H9 (cell line): ENCODE measurements at places on chromosomes 5 and 9.

DNA sequence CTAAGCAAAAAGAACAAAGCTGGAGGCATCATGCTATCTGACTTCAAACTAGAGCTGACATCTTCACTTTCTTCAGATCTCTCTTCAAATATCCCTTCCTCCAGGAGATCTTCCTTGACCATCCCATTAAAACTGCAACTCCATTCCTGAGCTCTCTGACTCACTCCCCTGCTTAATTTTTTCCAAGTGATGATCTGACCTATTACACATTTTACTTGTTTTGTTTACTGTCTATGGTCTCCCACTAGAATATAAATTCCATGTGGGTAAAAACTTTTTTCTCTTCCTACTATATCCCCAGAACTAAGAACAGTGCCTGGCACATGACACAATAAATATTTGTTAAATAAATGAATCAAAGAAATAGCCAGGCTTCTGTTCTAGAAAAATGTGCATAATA, 87.5 kb downstream of the SLIT3 start:
- DNase-seq, result no peak

- DNase-seq, result no peak
Observed at GRCh38 chr5:108730617-108731340, 16.9 kb upstream of the FER start.

DNA sequence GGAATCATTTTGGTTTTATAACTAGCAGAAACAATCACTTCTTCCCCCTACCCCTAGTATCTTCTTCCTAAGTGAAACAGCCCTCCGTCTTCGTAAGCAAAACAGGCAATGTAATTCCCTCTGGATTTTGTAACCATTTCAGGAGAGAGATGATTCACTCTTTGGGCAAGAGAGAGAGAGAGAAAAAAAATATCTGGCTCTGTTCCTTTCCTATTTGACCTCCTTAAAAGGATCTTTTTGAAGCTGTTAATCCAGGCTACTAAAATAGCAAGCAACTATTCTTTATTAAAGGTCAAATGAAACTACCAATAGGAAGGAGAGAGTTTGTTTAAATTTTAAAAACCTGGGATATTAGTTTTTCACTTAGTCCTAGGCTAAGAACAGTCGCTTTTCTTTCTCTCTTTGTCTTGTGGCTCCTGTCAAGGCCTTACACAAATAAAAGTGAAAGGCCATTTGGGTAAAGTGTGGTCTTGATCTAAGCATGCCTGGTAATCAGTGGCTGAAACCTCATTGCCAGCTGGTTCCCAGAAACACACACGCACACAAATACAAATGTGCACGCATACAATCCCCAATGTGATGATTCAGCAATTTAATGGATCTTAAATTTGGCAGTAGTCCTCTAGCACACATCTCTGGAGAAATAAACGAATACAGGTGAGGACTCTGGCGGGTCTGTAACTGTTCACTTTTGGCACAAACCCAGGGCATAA, 70.2 kb downstream of the PRUNE2 start:
- DNase-seq, result no peak

DNA sequence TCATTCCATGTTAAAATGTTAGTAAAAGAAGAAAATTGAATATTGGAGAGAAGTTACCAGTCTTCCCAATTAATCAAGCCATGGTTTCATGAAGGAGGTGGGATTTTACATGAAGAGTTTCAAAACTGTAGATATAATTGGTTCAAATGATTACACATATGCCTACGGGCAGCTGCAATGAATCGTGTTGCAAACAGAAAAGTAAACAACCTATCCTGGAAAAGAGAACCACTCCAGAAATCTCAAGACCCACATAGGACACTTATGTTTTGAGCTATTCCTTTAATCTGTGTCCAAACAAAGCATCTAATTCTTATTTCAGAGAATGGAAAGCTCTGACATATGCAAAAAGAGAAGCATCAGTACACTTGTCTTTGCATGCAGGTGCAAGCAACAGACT, 340.2 kb downstream of the NDUFS4 start:
- no peak for DNase-seq

GRCh38 chr9:94922098-94922607, 195.7 kb downstream of the AOPEP start:
- no peak for DNase-seq

- peak; percentile 59 for DNase-seq
Observed at GRCh38 chr9:129962889-129963703, 79.9 kb downstream of the FNBP1 start.

DNA sequence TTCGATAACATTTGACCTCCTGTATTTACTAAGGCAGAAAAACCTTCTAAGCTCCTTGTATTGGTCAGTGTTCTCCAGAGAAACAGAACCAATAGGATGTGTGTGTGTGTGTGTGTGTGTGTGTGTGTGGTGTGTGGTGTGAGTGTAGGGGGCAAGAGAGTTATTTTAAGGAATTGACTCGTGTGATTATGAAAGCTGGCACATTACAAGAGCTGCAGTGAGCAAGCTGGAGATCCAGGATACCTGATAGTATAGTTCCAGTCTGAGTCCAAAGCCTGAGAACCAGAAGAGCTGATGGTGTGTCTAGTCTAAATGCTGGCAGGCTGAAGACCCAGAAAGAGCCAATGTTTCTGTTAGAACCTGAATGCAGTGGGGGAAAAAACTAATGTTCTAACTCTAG, 21.2 kb upstream of the PIK3R1 start:
- DNase-seq, result no peak

DNA sequence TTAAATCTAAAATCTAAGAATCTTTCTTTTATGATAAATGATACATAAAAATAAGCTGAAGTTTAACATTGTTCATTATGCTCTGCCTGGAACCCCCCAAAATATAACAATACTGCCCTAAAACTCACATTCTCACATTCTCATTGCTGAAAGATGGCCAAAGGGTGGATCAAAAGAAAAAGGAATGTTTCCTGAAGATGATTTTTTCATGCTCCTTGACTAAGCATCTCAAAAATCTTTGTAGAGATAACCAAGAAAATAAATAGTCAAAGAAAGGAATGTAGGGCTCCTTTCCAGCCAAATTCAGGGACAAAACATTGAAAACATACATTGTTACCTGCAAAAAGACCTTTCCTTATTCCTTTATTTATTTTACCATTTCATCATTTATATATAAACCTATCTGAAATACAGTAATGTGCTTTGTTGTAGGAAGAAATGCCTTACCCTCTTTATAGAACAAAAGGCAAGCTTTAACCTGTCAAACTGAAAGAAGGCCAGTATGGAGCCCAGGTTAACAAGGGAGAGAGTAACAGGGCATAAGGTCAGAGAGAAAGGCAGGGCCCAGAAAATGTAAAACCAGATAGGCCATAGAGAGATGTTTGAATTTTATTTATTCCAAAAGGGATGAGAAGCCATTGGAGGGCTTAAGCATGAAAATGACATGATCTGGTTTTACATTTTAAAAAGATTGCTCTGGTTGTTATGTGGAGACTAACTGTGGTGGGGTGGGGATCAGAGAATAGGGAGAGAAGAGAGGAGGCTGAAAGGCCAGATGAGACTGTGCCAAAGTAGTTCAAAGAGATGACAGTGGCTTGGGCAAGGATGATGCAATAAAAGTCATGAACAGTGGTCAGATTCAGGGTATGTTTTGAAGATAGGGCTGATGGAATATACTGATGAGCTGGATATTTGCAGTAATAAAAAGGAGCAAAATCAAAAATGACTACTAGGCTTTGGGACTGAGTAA, 37.3 kb upstream of the CDK5RAP2 start:
- DNase-seq, result no peak

DNA sequence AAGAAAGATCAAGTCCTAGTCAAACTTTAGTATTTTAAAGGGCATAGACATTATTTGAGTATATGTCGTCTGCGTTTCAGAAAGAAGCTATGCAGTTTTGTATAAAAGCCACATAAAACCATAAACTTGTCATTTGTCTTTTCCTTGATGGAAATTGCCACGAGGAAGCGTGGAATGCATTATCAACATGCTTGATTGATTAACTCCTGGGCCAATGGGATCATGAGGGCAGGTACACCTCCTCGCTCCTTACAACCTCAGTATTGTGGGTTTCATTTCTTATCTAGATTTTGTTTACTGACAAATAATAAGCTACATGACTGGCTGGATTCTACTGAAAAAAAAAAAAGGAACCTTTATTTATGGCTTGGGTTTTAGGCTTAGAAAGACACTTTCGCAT, 122.5 kb upstream of the RFX3 start:
- DNase-seq, result no peak

DNA sequence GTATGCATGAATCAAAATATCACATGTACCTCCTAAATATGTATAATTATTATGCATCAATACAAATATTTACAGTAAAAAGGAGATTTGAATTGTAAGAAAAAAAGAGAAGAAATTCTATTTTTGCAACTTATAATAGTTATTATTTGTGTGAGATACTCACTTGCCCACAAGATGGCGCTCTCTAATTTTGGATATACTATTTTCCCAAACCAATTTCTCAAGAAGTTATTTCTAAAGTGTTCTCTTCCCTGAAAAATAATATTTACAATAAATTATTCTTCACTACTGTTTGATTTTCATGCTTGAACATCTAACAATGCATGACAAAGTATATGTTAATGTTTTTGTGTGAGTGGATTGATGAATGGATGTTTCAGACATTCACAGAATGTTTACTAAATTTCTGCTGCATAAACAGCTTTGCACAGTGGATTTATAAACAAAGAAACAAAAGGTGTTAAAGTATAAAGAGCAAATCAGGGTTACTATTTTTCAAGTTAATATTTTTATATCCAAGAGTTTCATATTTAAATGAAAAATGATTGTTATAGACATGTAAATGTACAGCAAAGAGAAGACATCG, 503.4 kb downstream of the PDE4D start:
- DNase-seq, result no peak

- DNase-seq, result no peak
Observed at GRCh38 chr5:148882332-148882731, 55.9 kb downstream of the ADRB2 start.

- peak; percentile 85 for DNase-seq
Observed at GRCh38 chr5:178234750-178235587, 2.4 kb upstream of the PHYKPL start.

DNA sequence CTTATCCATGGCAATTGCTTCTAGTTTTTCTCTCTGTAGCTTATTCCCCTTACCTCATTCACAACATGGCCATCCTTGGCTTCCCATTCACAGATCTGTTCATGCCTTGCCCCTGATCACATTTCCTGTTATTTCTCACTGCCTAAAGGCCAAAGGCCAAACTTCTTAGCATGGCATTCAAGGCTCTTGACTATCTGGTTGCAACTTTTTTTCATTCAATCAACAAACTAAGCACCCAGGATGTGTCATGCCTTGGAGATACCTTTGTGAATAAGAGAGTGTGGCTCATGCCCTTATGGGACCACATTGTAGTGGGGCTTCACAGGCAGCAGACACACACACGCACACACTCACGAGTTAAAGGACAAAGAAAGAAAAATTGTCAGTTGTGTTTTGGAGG, 27.6 kb downstream of the FGF1 start:
- no peak for DNase-seq

DNA sequence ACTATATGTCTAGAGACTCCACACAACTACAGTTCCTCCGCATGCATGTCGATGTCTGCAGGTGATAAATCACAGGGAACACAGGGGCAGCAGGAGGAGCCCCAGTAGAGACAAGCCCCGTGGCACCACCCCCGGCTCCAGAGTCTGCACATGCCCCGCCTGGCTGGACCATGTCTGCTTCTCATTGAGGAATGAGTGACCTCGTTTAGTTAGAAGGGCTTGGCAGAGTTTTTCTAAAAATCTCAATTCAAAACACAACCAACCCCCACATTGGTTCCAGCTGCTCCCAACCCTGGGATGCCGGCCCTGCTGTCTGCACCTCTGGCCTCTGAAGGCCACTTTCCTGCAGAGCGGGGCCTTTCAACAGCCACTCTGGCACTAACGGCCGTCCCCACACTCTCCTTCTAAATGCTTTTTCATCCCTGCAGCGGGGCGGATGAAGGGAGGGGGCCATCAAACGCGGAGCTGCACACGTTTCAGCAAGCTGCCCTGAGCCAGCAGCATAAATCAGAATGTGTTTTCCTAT, 106.3 kb downstream of the ROR2 start:
- no peak for DNase-seq

GRCh38 chr9:117415358-117415914, 579 bp upstream of the ASTN2 start:
- peak; percentile 54 for DNase-seq

- DNase-seq, result no peak
Observed at GRCh38 chr9:95023217-95024003, 294.1 kb downstream of the FANCC start.

DNA sequence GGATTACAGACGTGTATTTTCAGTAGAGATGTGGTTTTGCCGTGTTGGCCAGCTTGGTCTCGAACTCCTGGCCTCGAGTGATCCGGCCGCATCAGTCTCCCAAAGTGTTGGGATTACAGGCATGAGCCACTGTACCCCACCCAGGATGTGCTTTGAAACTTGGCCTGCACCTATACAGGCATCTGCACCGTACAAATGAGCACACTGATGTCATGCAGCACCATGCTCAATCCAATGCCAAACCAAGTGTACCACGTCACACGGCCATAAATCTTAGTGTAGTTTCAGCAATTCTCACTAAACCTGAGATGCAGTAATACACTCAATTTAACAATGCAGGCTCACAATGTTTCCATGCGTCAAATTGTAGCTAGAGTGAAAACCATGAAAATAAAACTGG, 6.3 kb downstream of the NSUN2 start:
- no peak for DNase-seq

GRCh38 chr5:179185941-179186411, 125.8 kb downstream of the ZNF354C start:
- no peak for DNase-seq

DNA sequence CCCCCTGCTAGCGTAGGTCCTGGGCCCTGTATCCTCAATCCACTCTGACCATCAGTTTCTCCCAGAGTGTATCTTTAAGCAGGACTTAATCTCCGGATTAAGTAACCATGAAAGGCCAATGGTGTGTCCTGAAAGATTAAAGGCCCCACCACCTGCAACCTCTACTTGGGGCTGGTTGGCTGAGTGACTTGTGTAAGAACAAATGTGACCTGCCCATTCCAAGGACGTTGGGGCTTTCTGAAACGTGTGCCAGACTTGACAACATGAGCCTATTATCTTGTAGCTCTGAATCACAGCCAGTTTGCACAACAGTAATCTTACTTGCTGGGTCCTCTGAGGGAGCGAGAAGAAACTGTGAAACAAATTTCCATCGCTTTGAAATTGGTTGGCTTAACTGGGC, 3.1 kb upstream of the PRELID2 start:
- no peak for DNase-seq

GRCh38 chr9:36398745-36399144, 1.3 kb downstream of the RNF38 start:
- no peak for DNase-seq

- DNase-seq, result peak; percentile 82
Observed at GRCh38 chr9:131423171-131423581, 29.3 kb downstream of the PRRC2B start.

DNA sequence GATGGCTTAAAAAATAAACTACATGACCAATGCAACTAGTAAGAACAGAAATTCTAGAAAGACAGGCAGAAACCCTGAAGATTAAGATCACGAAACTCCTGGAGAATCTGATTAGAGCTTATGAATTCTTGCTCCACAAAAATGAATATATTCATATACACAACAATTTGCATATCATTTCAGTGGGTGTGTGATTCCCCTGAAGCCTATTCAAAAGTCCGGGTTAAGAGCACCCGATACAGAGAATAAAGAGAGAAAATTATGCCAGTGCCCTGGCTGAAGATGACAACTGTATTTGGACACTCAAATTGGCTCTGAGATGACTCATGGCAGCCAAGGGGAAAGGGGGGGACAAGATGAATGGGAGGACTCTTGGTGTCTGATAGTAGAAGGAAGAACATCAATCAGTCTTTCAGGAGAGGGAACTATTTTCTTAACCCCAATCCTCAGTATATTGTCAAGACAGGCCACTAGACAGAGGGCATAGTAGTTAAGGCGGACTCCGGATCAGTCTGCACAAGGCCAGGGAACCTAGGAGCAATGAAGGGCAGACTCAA, 6.0 kb downstream of the TMOD1 start:
- DNase-seq, result no peak
